Esophagus squamous epithelium (tissue), 5 donors: ENCODE measurements at places on chromosomes 7 and 10. TPM values are rescaled to one million over a fixed set of nuclear protein-coding genes. Genes with fewer than 3 reads are reported as not detected.

DNA sequence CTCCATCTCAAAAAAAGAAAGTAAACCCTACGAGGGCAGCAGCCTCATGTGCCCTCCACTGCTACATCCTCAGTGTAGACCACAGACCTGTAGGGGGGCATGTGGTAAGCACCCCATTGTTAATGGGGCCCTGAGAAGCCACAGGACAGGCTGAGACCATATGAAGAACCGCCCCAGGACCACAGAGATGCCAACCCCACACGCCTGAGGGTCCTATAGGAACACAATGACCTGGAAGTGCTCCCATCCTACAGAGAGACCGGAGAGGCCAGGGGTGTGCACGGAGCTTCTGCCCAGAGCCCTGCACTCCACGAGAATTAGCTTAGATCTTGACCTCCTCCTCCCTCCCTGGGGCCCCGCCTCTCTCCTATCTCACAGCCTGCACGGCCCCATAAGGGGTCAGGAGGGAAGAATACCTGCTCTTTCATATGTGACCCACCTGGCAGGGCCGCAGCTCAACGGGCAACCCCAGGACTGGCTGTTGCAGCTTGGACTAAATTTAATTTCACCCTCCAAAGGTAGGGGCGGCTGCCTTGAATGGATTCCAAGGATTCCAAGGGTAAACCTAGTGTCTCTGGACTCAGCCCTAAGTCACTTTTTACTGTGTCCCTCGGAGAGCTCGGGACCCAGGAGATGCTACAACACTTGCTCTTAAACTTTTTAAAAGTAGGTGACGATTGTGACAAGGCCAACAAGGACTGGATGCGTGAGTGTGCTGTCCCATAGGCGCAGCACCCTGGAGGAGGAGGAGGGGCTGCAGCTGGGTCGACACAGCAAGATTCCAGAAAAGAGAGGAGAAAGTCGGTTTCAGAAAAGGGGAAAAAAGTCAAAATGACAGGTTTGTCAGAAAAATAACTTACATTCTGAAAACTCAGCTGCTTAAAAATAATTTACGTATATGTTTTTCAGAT lies 24.2 kb downstream of the PRKAG2 start:
- H3K36me3 ChIP-seq = peaks cover under 1% of the 10 kb centered on the region
- peaks cover 17% of the 10 kb centered on the region for H3K4me1 ChIP-seq
- peak overlapping the region; percentile 81 for H3K27ac ChIP-seq
- DNase-seq = no peak
- no peaks in the 10 kb centered on the region for H3K27me3 ChIP-seq

The BTBD16 gene
- total RNA-seq = not detected

The PAX4 gene
- not detected for total RNA-seq

DNA sequence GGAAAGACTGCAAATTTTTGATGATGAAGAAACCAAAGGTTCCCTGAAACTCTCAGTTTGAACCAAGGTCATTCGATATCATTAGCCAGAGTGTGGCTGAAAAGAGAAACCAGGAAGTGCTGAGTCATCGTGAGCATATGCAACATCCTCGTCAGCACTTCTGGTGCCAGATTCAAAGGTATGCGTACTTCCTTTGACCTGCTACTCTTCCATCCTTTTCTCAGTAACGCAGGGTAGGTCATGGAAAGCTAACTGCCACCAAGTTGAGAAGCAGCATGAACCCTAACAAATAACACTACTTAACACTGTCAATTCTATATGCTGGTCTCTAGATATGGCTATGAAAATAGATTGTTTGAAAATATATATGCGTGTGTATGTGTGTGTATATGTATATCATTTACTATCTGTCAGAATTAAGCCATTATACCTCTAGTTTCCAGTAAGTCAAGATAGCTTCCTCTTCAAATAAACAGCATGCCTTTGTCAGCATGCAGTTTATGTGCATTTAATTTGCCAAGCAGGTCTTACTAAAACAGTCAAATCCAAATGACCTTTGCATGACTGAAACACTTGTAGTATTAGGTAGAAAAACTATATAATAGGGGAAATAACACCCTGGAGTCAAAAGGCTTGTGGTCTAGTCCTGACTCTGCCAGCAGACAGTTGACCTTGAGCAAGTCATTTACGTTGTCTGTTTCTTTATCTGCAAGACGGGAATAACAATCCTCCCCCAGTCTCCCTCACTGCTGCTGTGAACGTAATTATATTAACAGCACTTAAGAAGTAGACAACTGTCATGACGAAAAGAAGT lies 26.4 kb downstream of the CDK6 start:
- H3K36me3 ChIP-seq = no peaks in the 10 kb centered on the region
- peak overlapping the region; percentile 28 for H3K4me3 ChIP-seq
- H3K27ac ChIP-seq = peak overlapping the region; percentile 56
- peaks cover 14% of the 10 kb centered on the region for H3K4me1 ChIP-seq
- DNase-seq = peak; percentile 31
- H3K27me3 ChIP-seq = no peaks in the 10 kb centered on the region

DNA sequence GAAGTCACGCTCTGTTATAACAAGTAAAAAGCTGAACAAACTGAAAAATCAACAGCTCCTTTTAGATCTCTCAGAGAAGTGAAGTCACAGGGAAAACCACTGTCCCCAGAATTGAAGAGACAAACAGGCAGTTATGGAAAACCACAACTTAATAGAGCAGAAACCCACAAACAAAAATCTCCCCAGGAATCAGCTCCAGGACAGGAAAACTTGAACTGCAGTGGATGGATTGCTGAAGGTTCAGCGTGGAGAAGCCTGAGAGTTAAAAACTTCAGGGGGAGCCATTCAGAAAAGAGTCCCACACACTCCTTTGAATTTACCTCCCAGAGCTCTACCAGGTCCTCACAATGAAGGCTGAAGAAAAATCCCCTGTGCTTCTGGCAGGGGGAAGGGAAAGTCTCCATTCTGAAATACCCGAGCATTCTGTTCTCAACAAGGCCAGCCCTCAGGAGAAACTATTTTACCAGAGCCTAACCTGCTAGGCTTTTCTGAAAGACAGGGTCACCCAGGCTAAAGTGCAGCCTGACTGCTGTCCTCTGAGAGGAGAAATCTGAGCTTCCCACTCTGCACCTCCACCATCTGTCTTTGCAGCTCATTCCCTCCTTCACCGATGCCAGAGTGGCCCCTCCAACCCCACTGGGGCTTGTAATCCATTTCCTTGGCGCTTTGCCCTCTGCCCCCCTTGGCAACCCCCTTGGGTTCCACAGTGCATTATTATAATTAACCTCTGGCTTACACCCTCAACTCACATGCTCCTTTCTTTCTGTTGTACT lies 65.0 kb upstream of the CCNY start:
- no peaks in the 10 kb centered on the region for H3K4me1 ChIP-seq
- no peaks in the 10 kb centered on the region for H3K36me3 ChIP-seq
- H3K27ac ChIP-seq = no peak overlapping the region
- H3K4me3 ChIP-seq = no peak overlapping the region
- DNase-seq = no peak

The GHRHR gene
- not detected for total RNA-seq

The LRRN3 gene
- not detected for total RNA-seq

- H3K27me3 ChIP-seq = no peaks in the 10 kb centered on the region
- no peak for DNase-seq
- no peak overlapping the region for H3K4me3 ChIP-seq
- H3K36me3 ChIP-seq = no peaks in the 10 kb centered on the region
- H3K27ac ChIP-seq = no peak overlapping the region
Observed at GRCh38 chr10:58757352-58758065, 244.8 kb downstream of the BICC1 start.

GRCh38 chr10:43712821-43713584 lies 64.3 kb upstream of the ZNF32 start:
- no peak overlapping the region for H3K27ac ChIP-seq
- H3K27me3 ChIP-seq = no peaks in the 10 kb centered on the region
- no peak for DNase-seq
- no peaks in the 10 kb centered on the region for H3K4me1 ChIP-seq
- H3K36me3 ChIP-seq = no peaks in the 10 kb centered on the region

GRCh38 chr7:99209781-99210180 lies 1.9 kb upstream of the KPNA7 start:
- H3K4me1 ChIP-seq = no peaks in the 10 kb centered on the region
- no peaks in the 10 kb centered on the region for H3K36me3 ChIP-seq
- DNase-seq = no peak
- no peaks in the 10 kb centered on the region for H3K27me3 ChIP-seq

DNA sequence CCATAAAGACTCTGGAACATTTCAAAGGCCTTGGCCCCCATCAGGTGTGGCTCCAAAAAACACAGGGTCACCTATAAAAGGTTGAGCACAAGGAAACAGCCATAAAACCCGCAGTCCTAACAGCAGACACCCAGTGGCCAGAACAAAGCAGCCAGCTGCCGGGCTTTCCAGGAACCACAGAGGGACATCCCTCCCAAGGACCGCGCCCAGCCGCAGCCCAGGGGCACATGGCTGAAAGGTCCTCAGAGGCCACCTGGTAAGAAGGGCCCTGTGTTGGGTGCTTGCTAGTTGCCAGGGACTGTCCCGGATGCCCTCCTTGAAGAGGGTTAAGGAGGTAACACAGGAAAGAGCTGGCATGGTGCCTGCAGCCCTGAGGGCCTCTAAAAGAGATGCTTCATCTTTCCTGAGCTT lies 32.7 kb downstream of the KCNMA1 start:
- H3K36me3 ChIP-seq = no peaks in the 10 kb centered on the region
- no peak overlapping the region for H3K27ac ChIP-seq
- H3K27me3 ChIP-seq = no peaks in the 10 kb centered on the region
